Activated CD4-positive, alpha-beta T cell treated with anti-CD3 and anti-CD28 coated beads, Interleukin-2, amount 50 U/mL, for 48 hours (primary cell): ENCODE measurements at places on chromosomes 2 and 18.

DNA sequence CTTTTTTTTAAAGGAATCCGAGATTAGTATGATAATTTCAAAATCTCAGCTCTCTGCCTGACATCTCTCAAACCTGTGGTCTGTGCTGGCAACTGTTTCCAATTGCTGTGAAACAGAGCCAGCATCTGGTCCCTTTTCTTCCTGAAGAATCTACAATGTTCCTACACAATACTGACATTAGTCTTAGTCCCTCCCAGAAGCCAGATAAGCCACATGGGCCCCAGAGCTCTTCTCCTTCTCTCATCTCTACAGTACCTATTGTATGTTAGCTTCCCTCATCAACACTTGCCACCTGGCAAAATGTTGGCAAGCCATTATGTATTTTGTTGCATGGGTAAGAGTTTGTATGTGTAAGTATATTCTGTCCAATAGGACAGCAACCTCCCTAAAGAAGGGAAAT is 62.9 kb upstream of the CDKL4 start:
- DNase-seq: no peak

DNA sequence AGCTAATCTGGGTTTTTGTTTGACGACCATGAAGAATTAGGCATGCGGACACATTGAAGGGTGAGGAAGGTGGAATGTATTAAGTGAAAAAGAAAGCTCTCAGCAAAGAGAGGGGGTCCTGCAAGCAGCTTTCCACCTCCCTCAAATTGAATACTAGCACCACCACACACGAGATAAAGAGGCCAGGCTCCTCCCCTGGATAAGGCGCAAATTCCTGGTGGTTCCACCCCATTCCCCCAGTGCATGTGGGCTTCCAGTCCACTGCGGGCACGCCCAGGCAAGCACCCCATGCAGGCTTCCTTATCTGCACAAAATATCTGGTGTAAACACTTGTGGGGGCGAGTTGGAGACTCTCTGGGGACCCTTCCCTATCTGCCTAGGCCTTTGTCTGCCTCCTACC is 857.3 kb downstream of the CPS1 start:
- no peak for DNase-seq

DNA sequence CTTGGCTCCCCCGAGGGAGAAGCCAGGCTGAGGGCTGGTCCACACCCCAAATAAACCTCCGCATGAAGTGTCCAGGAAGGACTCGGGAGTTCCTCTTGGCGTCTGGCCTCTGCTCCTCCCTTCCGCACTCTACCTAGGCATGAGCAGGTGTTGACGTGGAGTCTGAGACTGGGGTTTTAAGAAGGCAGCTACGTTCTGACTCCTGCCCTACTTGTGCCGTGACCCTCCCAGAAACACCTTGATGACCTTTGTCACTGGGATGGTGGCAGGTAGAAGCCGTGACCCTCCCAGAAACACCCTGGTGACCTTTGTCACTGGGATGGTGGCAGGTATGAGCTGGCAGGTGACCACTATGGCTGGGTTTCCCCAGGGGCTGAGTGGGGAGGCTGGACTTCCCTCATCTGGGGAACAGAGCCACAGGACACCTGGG is 54.8 kb downstream of the HS6ST1 start:
- DNase-seq: no peak

GRCh38 chr2:205772983-205773382 is 90.7 kb downstream of the NRP2 start:
- no peak for DNase-seq

- DNase-seq: no peak
These were observed 229.7 kb downstream of the EIPR1 start for GRCh38 chr2:3147651-3148530.

GRCh38 chr2:169071455-169071854 is 2.1 kb downstream of the DHRS9 start:
- no peak for DNase-seq

DNA sequence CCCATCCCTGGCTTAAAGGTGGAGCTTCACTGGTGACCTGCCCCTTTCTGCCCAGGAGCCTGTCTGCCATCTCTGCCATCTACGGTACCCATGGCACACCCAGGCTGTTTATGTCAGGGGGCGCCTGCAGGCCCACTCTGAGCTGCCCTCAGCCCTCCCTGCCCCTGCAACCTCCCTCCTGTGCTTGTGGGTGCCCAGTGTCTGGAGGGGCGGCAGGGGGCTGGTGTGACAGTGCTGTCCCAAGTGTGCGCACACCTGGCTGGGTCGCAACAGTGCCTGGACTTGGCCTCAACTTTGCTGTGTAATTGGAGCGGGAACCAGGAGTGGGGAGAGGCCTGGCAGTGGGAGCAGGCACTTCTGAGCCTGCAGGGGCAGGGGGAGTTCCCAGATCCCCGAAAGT is 102.4 kb downstream of the ALMS1 start:
- no peak for DNase-seq

DNA sequence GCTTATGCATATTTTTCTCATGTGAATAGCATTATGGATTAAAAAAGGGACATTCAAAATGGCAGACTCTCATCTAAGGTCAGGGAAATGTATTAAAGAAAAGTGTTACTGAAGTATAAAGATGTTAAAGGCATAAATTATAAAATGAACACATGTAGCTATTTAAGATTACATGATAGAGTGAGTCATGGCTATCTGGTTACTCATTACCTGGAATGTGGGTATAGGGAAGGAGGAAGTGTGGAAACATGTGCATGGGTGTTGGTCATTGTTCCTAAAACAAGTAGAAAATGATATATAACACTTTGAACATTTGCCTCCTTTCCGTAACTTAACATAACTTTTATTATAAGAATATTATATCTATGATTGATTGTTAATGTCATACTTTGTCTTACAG is 66.4 kb downstream of the MYO1B start:
- no peak for DNase-seq

DNA sequence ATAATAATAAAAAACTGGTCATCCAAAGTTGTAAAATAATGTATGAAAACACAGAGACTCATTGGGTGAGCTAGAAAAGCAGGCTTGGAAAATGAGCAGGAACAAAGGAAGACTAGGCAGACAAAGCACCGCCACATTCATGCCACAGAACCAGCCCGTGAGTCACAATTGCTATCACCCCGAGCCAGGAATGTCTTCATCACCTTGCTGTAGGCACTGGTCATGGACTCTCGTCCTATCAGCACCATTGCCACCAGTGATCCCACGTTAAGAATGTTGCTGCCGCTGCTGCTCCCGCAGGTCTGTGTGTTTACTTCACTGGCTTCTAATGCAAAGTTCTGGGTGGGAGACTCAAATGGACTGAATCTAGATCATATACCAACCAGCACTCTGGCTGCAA is 417.9 kb downstream of the PID1 start:
- DNase-seq: no peak

DNA sequence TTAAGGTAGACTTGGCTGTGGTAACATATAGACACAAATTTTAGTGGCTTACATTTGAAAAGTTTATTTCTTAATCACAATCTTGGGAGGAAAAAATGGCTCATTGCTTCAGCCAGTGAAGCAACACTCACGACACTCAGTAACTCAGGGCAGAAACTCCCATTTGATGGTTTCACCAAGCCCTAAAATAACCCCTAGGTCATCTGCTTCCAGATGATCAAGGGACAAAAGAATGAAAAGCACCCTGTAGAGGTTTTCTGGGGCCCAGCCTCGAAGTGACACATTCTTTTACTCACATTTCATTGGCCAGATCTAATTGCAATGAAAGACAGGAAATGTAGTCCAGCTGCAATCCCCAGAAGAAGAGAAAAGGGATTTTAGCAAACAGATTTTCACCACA is 275.9 kb downstream of the TMX3 start:
- no peak for DNase-seq

DNA sequence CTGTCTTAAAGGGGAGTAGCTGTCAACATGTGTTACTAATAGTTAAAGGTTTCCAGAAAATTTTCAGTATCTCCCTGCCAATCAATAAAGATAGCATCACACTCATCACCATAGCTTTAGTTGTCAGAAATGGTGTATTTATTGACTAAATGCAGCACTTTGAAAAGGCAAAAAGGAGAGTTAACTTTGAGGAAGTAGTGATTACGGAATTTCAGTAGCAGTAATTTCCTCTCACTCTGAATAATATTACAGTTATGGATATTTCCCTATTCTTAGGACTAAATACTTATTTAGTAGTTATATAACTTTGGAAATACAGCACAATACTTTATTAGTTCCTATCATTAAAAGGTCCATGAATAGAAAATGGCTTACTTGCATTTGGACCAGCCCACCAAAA is 250.5 kb downstream of the CAMKMT start:
- DNase-seq: no peak

DNA sequence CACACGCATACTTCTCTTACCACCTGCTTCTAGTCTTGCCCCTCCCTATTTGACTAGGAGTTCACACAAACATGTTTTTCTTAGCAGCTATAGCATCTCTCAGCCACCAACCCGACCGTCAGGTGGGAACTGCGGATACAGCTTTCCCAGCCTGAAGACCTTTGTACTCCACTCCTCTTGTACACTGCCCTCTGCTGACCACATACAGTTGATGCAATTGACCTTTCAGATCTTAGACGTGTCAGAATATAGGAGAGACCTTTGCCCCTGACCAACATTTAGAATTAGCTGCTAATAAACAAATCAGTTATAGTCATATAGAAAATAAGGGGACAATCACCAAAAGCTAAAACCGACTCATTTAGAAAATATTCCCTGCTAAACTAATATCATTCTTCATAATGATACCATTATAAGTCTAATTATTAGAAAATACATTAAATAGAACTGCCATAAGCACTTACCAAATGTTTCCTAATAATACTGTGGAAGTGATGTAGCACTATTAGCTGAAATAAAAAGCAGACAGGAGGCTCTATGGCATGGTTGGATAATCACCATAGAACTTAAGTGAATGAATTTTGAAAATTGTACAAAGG is 208.4 kb downstream of the RAD51AP2 start:
- peak; percentile 5 for DNase-seq

GRCh38 chr2:203105996-203106395 is 91.3 kb downstream of the NBEAL1 start:
- DNase-seq: no peak

DNA sequence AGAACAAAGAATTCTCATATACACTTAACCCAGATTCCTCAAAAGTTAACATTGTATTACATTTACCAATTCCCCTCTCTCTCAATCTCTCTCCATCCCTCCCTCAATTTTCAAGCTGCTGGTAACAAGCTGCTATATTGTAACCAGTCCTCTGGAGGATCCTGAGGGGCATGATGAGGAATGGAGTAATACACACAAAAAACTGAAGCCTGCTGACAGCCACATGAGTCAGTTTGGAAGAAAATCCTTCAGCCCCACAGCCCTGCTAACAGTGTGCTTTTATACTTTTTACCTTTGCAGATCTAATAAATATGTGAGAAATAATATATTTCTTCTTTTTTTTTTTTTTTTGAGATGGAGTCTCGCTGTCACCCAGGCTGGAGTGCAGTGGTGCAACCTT is 165.7 kb upstream of the RAB12 start:
- DNase-seq: no peak

- DNase-seq: no peak
These were observed 801.3 kb downstream of the ERBB4 start for GRCh38 chr2:211737282-211737681.

- no peak for DNase-seq
These were observed 3.3 kb upstream of the MTLN start for GRCh38 chr2:110215566-110216158.

DNA sequence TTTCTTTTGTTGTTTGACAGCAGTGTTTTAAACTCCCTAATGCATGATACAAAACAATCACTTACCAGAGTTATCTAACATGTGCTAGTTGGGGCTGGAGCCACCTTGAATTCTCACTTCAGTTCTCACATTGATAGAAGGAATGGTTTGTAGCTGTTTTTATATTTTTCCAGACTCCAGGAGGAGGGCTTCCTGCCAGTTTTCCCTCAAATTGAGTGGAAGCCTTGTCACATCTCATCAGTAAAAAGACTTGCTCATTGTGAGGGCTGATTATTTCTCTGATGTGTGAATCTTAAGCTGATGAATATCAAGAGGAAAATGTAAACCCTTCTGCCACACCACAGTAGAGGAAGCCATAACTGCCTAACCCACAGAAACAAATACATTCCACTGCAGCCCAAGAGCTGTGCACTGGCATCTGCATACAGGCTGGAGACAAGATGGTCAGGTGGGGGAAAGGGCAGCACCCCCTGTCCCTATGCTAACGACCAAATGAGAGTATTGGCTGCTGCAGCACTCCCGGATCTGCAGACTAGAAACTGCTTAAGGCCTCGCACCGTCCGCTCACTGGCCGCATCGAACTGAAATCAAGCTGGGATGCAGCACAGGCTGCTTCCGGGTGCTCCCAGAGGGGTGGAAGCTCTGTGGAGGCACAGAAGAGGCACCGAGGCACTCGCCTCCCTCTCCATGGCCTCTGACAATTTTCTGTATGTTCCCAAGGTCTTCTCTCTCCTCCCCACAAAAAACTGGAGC is 73.7 kb upstream of the TPO start:
- DNase-seq: no peak

DNA sequence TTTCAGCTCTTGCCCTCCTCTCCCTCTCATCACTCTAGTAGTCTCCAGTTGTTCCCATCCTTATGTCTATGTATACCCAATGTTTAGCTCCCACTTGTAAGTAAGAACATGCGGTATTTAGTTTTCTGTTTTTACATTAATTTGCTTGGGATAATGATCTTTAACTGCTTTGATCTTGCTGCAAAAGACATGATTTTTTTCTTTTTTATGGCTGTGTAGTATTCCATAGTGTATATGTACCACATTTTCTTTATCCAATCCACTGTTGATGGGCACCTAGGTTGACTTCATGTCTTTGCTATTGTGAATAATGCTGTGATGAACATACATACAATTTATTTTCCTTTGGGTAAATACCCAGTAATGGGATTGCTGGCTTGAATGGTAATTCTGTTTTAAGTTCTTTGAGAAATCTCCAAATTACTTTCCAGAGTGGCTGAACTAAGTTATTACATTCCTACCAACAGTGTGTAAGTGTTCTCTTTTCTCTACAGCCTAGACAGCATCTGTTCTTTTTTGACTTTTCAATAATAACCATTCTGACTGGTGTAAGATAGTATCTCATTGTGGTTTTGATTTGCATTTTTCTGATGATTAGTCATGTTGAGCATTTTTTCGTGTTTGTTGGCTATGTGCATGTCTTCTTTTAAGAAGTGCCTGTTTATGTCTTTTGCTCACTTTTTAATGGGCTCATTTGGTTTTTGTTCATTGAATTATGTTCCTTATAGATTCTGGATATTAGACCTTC is 179.6 kb upstream of the SLC39A10 start:
- no peak for DNase-seq

GRCh38 chr2:163185160-163185559 is 346.6 kb upstream of the KCNH7 start:
- DNase-seq: no peak

GRCh38 chr2:149915151-149915550 is 327.6 kb upstream of the MMADHC start:
- no peak for DNase-seq

DNA sequence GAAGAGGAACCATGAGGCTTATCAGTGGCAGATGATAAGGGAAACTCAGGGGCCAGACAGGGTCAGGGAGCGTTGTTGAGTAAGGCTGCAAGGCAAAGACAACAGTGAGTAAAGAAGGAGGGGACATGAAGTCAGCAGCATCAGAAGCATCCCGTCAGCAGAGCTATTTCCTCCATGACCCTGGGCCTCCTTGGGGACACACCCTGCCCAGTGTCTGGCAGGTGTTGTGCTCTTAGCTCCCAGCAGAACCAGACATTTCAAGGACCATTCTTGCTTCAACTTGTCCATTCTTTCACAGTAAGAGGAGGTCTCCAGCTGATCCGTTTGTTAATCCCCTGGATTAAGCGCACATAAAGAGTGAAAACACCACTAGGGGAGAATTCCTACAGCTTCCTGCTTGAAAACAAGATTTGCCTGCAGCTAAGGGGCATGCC is 88.7 kb upstream of the MEIS1 start:
- DNase-seq: no peak

- DNase-seq: peak; percentile 48
These were observed 728 bp downstream of the FAM168B start for GRCh38 chr2:131092458-131093005.
